Gastrocnemius medialis (tissue), 4 donors: ENCODE measurements at places on chromosomes 6 and 20. TPM values are rescaled to one million over a fixed set of nuclear protein-coding genes. Genes with fewer than 3 reads are reported as not detected.

DNA sequence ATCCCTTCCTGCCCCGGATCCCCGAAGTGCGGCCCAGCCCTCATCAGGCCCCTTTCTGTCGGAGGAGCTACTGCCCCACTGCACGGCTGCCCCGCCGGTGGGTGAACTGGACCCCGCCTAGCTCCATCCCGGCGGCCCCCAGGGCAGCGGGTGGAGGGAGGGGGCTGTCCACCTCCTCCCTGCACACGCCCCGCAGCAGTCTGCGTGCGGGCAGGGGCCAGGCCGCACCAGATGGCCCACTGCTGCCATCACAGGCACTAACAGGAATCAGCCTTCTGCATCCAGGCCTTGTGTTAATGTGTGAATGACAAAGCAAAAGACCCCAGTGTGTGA is 54.9 kb upstream of the UNC93A start:
- peaks cover 3% of the 10 kb centered on the region for H3K27me3 ChIP-seq
- no peak overlapping the region for H3K27ac ChIP-seq
- H3K36me3 ChIP-seq: no peaks in the 10 kb centered on the region
- H3K4me1 ChIP-seq: no peaks in the 10 kb centered on the region

- H3K4me1 ChIP-seq: no peaks in the 10 kb centered on the region
- DNase-seq: peak; percentile 16
- no peak overlapping the region for H3K27ac ChIP-seq
These were observed 180.0 kb downstream of the TBXT start for GRCh38 chr6:165987483-165988301.

Gene KLHDC3
- 66.5 TPM for total RNA-seq

- H3K4me3 ChIP-seq: no peak overlapping the region
- no peak overlapping the region for H3K27ac ChIP-seq
- H3K27me3 ChIP-seq: no peaks in the 10 kb centered on the region
These were observed 19.3 kb downstream of the HLA-C start for GRCh38 chr6:31252625-31253024.
